ENCODE measurements at places on chromosomes 3 and 15.
A peak's percentile ranks its signal among the peaks of the same experiment; 100 is the strongest.

DNA sequence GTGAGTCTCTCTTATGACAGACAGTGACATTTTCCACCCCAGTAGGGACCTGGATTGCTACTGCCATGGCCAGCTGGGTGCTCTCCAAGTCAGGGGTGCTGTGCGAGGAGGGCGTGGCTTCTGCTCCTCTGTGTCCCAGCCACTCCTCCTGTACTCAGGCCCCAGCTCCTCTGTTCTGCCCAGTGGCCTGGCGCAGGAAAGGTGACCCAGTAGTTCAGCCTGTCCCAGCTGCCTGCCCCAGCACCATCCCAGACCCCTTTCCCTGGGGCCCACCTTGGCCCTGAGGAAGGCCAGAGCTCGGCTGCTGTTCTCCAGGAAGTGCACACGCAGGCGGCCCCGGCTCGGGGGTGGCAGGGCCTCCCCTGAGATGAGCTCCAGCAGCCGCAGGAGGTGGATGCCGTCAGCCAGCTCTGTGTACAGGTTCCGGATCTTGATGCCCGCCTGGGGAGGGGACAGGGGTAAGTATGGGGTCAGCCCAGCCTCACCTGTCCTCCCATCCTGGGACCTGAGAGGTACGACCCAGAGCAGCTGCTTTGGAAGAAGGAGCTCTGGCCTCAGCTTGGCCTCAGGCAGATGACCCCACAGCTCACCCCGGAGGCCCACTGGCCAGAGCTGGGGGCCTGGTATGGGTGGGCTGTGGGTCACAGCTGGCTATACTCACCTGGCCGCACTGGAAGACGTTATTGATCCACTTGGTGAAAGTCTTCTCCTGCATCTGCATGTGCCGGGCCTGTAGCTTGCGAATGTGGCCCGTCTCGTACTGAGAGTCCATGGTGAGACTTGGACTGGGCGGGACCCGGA is 1.0 kb downstream of the SPTBN5 start:
- no peak for DNase-seq

DNA sequence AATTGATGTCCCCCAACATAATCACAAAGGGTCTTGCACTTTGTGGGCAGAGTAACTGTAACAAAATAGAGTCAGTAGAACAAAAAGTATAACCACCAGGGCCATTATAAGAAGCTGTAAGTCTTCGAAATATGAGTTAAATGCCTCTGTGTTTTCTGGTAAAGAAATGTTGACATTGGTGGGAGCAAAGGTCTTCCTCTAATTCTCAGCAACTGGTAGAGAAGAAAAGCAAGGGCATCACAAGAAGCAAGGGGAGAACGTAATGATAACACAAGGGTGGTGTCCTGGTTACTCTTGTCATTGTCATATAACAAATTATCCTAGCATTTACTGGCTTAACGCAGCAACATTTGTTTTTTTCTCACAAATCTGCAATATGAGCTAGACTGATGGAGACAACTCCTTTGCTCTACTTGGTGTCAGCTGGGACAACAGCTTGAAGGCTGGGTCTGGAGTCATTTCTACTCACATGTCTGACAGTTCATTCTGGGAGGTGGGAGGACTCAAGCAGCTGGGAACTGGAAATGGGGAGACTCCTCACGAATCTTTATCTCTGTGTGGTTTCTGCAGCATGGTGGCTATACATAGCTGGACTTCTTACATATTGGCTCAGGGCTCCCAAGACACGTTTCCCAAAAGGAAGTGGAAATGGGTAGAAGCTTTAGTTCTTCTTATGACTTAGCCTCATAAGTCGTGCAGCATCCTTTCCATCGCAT is 20.2 kb downstream of the DNAJB11 start:
- no peak for DNase-seq

DNA sequence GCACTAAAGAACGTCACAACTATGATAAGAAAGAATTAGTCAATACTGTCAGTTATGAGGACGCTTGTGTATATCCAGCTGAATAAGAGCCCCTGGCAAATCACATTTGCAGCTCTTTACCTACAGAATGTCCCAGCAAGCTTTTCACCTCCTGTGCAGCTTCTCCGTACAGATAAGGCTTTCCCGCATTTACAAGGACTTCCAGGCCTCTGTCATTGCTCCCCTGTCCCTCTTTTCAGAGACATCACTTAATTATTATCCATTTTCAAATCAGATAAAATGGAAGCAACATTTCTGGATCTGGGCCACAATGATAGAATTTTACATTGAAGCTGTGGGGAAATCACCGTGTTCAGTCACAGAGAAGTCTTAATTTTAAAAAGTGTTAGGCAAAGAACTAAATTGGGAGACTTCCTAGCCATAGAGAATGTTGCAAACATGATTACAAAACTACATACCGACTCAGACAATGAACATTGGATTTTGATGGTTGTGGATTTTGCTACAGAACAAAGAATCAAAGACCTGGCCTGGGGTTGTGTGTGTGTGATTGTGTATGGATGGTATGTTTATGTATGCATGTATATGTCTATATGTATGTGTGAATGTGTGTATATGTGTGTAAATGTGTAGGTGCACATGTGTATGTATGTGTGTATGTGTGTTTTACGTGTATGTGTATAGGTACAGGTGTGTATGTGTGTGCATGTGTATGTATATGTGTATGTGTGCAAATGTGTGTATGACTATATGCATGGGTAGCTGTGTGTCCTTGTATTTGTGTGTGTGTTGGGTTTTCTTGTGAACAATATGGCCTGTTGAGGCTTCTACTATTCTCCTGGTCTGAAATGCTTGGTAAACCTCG is 41.5 kb downstream of the MGLL start:
- no peak for DNase-seq

DNA sequence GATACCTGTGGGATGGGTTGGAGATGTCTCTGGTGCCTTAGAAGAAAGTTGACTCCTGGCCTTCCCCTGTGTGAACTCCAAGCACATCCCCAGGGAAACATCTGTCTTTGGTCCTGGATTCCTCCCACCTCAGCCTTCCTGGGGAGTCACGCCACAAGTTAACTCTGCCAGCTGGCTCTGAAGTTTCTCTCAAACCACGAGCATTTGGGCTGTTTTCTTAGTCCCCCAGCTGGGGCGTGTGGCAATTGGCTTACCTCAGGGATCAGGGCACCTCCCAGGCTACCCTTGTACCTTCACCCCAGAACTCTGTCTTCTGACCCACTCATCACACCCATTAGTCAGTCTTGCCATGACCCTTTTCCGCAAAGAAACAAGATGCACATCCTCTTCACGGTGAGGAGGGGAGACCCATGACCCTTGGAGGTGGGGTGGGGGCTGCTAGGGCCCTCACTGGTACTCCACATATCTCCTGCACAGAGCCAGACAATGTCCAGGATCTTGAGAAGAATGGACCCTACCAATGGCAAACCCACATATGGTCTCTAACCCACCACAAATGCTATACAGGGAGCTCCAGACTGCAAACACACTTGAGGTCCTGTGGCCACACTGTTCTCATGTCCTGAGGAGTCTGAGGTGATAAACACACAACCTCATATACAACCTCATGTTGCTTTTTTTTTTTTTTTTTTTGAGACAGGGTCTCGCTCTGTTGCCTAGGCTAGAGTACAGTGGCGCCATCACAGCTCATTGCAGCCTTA is 3.9 kb downstream of the NEIL1 start:
- DNase-seq, result no peak

GRCh38 chr3:129280183-129280582 is 1.5 kb downstream of the HMCES start:
- no peak for DNase-seq

- DNase-seq, result no peak
Measured at GRCh38 chr15:95131131-95131556, 899.8 kb downstream of the MCTP2 start.

DNA sequence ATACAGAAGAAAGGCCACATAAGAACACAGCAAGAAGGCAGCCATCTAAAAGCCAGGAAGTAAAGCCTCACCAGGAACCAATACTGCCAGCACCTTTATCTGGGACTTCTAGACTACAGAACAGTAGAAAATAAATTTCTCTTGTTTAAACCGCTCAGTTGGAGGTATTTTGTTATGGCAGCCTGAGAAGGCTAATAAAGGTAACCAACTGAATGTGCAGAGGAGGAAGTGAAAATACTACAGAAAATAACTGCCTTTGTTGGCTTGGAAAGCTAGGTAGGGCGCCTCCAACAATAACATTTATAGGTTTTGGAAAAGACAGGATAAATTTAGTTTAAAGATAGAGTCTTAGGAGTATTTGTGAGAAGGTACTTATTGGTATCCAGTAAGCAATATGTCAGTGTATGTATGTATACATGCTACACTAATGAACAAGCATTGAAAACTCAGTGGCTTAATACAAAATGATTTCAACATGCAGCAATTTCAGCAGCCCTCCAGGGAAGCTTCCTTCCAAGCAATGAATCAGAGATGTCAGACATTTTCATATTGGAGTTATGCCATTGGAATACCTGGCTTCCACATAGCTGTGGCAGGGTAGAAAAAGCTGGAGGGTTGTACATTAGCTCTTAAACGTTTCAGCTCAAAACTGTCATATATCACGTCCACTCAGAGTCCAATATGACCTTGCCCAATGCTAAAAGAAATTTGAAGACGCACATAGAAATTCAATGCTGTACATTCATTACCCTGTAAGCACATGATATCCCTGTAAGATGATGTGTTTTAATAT is 48.9 kb downstream of the ZBBX start:
- DNase-seq, result no peak

GRCh38 chr3:46369675-46370132 is 1.0 kb upstream of the CCR5 start:
- DNase-seq, result no peak

DNA sequence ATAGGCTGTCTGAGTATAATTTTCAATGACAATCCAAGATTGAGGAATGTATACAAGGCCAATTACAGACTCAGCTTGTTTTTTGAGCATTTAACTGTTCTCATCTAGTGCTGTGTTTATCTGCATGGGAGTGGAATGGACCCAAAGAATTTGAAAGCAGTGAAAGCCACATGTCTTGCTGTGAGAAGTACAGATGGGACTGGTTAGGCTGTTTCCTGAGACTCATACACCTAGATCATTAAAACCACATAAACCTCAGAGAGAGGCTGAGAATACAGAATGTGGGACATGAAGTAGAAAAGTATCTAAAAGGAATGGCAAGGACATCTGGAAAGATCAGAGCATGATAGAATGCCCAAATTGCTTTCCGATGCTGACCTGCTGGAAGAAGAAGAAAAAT is 224.6 kb downstream of the NLGN1 start:
- peak; percentile 59 for DNase-seq

- DNase-seq, result peak; percentile 90
Measured at GRCh38 chr15:68620721-68621527, 42.1 kb downstream of the CORO2B start.

- DNase-seq, result no peak
Measured at GRCh38 chr3:21426920-21427319, 324.1 kb downstream of the ZNF385D start.

GRCh38 chr3:122410639-122411038 is 5.2 kb downstream of the WDR5B start:
- no peak for DNase-seq

DNA sequence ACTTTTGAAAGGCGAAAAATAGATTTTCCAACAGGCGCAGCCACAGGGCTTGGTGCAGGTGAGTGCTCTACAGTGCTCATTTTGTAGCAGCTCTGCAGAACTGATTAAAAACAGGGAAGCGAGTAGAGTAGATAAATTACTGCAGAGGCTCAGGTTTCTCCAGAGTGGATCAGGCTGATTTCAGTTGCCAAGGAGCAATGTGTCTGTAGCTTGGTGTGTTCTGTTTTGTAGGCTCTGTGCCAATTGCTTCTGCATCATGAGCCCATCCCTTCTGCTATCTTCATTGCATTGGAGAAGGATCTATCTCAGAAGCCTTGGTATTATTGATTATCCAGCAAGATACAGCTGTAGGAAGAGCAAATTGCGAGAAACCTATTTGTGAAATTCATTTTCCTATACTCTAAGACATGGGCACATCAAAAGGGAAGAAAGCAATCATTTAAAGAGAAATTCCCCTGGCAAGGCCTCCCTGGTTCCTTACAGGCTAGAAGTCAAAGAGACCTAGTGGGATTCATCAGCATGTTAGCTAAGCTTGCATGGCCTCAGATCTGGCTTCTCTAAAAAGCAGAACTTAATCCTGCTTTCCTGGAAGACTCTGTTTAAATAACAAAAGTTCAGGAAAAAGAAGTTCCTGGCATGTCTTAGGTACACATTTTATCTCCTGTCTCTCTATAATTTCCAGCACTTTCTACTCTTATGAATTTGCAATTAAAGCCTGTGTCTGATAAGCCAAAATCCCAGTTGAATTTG is 432.4 kb upstream of the ATP10A start:
- DNase-seq, result no peak

GRCh38 chr3:11381563-11381962 is 109.4 kb downstream of the ATG7 start:
- DNase-seq, result no peak

DNA sequence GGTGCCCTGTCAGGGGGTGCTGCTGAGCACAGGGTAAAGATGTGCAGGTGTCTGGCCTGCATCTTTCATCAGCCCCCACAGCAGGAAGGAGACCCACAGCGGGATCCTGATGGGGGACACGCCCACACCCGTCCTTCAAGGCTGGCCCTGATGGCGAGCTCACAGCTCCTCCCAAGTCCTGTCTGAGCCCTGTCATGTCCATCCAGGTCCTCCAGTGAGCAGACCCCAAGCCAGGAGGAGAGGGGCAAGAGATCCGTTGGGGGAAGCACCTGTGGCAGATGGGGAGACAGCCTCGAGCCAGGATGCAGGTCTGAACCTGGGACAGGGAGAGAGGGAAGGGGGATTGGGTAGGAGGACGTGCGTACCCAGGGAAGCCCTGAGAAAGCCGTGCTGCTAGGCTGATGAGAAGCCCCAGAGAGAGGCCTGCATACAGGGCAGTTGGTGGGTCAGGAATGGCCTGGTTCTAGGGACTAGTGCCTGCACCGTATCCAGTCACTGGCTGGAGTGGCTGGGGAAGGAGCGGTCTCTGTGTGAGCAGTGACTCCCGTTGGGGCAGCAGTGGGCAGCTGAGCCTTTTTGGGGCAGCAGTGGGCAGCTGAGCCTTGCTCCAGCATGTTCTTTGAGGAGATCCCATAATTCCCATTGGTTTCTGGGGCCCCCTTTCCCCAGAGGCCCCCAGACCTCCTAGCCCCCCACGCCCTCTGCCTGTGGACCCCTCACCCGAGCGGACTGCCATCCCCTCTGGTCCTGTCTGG is 133.3 kb upstream of the MEF2A start:
- no peak for DNase-seq

Measured in GM04503 (cell line).